Stimulated activated CD4-positive, alpha-beta T cell treated with anti-CD3 and anti-CD28 coated beads, Interleukin-4, amount 100 ng/mL, for 4 hours (primary cell): ENCODE measurements at places on chromosomes 1 and 21.

DNA sequence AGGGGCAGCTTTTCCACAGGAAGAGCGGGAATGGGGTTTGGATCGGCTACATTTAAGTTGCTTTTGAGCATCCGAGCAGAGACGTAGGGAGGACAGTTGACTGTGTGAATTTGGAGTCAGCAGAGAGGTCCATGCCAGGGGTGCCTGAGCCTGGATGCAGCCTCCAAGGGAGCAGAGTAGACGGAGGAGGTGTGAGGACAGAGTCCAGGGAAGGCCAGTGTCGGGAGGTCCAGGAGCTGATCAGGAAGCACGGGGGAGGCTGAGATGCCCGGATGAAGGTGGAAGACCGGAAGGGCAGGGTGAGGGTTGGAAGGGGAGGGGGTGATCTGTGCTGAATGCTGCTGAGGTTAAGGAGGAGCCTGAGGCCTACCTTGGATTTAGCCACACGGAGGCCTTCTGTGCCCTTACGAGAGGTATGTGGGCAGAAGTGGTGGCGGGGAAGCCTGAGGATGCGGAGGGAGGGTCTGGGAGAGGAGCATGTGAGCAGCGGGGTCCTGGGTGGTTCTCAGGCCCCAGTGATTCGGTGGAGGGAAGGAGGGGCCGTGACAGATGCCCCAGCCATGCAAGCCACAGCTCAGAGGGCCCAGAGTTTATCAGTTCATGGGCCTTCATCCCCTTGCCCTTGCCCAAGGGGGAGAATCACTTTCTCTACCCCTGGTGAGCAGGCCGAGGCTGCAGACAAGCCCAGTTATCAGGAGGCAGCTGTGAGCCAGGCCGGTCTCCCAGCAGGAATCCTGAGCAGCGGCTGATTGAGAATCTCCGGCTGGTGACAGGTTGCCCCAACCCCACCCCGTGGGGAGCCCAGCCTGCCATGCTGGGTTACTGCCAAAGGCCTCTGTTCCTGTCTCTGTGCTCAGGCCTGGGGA, 54.0 kb upstream of the ACTL8 start:
- DNase-seq = no peak

DNA sequence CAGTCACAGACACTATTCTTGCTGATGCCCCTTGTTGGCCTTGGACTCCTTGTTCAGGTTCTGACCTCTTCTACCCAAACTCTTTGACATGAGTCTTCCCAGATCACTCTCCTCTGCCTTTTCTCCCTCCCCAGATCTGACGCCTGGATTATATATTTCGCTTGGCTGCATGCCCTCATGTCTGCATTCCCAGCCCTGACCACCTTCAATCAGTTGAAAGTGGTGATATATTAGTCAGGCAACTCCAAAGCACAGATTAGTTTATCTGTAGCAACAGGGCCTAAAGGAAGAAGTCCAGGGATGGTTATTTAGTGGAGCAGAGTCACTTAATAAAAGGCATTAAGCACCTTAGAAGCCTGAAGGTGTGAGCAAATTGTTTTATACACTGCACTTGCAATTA, 110.0 kb upstream of the GUCA2B start:
- DNase-seq = no peak

- DNase-seq = peak; percentile 88
Observed at GRCh38 chr1:63367215-63368103, at the start of gene ALG6. Gene ALG6, plus strand, starts transcription at chr1:63367627. Its CDS starts 3,351 bp downstream, at chr1:63370978.

DNA sequence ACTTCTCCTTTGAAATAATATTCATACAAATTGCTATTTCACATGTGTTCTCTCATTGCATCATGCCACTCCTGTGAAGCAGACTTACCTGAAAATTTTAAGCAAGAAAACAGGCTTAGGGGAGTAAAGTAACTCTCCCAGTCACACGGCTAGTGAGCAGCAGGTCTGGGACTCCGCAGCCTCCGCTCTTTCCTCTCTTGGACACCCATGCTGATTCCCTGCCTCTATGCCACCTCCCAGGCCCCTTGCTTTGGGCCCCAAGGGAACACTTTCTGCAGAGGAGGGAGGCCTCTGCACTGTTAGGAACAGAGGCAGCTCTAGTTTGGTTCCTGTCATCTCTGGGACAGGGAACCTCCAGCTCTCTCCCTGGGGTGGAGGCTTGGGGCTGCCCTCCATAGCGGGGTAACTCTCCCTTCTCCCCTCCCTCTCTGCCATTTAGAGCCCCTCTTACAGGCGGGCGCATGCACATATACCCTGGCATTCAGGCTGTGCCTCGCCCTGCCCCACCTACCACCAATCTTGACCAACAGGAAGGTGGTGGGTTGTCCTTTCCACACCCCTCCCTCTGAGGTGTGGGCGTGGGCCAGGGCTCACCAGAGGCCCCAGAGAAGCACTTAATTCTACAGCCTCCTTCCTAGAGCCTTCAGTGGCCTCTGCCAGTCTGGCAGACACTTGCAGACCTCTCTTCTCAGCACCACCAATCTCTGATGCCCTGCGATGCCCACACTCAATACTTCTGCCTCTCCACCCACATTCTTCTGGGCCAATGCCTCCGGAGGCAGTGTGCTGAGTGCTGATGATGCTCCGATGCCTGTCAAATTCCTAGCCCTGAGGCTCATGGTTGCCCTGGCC, at the start of gene RXFP4:
Gene RXFP4, plus strand, starts transcription at position 646 of the 852 bp plus-strand sequence. Its CDS starts 72 bp downstream, at position 718.
- DNase-seq = no peak

- DNase-seq = no peak
Observed at GRCh38 chr1:112478314-112478713, 30.5 kb upstream of the WNT2B start.

DNA sequence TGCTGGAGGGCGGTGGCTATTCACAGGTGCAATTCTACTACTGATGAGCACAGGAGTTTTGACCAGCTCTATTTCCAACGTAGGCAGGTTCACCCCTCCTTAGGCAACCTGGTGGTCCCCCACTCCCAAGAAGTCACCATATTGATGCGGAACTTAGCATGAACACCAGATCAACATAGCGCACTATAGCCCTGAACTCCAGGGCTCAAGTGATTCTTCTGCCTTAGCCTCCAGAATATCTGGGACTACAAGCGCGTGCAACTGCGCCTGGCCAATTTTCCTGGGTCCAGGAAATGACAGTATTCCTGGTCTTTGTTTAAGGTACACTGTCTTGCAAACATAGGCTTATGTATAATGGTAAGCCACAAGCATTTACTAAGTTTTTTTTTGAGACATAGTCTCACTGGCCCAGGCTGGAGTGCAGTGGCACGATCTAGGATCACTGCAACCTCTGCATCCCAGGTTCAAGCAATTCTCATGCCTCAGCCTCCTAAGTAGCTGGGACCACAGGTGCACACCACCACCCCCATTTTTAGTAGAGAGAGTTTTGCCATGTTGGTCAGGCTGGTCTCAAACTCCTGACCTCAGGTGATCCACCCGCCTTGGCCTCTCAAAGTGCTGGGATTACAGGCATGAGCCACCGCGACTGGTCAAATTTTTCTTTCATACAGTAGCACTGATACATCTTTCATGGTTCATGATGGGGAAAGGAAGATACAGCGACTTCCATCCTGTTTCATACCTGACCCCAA, 12.6 kb downstream of the MCL1 start:
- DNase-seq = no peak

- no peak for DNase-seq
Observed at GRCh38 chr1:94907136-94907535, 19.8 kb downstream of the CNN3 start.

DNA sequence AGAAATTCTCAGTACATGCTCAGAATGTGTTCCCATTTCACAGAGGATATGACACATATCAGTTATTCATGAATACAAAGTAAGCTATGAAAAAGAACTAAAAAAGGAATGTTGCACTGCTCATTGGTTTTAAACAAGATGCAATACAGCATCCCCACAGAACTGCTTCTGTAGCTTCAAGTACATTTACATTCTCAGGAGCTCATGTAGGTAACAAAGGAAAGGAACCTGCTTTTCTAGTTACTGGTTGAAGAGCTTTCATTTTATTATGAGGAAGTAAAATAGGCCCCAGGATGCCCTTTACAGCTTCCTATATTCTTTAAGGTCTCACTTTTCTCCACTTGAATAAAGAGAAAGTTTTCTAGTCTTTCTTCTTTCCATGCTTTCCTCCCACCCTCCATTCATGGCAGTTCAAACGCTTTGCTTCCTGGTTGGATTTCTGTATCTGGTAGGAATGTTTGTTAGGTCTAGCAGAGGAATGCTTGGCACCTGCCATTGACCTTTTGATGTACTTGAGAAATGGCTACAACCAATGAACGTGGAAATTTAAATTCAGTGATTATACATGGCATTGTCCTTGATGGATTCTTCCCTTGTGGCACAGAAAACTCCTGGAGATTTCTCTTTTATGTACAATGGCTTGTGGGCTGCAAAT, 27.1 kb upstream of the KCNK2 start:
- no peak for DNase-seq

DNA sequence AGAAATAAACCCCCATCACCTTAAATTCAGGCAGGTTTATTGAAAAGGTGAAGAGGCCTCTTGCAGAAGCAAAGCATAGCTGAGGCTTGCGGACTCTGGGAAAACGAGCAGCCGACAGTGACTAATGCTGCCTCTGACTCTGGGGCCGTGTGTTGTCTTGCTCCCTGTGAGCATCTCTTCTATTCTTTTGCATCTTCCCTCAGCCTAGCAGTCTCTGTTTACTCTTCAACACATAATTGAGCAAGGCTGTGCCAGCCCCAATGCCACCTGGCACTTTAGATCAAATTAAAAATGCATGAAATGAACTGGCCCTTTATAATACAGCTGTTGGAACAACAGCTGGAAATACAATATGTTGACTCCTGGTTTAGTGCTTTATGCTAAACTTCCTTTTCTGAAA, 18.4 kb upstream of the REG4 start:
- no peak for DNase-seq

- no peak for DNase-seq
Observed at GRCh38 chr1:178397678-178398077, 99.1 kb downstream of the CLEC20A start.

DNA sequence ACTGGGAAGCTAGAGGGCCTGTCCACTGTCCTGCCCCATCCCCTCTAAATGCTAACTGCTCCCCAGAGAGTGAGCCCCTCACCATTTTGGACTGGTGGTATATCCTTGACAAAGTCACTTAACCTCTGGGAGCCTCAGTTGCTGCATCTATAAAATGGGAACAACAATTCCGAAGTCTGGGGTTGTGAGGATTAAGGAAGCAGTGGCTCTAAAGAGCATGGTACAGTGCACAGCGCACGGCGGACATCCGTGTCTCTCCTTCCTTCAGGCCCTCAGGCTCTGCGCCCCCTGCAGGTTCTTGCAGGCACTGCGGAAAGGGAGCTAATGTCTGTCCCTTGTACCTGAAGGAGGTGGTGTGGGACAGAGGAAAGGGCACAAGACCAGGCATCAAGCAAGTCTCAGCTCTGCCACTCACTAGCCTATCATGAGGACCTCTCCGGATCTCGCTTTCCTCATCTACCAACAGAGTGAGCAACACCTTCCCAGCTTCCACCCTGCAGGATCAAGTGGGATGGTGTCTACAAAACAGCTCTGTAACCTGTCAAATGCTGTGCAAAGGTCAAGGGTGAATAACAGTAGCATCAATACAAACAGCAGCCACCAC, 20.1 kb downstream of the ECE1 start:
- peak; percentile 74 for DNase-seq

- no peak for DNase-seq
Observed at GRCh38 chr1:173405834-173406233, 71.3 kb upstream of the PRDX6 start.

DNA sequence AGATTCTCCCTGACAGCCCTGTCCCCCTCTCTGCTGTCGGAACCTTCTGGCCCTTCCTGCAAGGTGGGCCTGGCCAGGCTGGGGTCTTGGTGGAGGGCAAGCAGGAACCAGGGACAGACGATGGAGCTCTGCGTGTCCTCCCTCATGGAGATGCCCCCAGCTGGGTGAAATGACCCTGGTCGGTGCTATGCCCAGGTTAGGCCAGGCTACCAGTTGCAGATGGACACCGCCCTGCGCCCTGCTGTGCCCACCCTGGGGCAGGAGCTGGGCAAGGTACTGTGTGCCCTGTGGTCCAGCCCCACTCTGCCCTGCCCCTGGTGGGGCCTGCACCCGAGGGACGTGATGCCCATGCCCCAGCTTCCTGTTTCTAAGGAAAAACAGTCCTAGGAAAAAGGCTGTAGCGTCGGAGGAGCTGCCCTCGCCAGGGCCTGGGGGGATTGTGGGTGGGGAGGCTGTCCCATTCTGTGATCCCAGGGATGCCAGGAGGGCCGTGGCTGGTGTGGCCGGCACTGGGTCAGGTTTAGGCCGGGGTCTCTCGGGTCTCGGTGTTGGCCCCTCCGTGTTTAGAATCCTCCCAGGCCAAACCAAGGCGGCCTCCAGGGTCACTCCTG, 77.6 kb downstream of the MORN1 start:
- no peak for DNase-seq

- no peak for DNase-seq
Observed at GRCh38 chr1:57550092-57550491, 126.2 kb upstream of the DAB1 start.

- DNase-seq = no peak
Observed at GRCh38 chr1:171814692-171815091, 26.6 kb upstream of the DNM3 start.

GRCh38 chr1:161094481-161094880, 3.7 kb upstream of the KLHDC9 start:
- DNase-seq = no peak

DNA sequence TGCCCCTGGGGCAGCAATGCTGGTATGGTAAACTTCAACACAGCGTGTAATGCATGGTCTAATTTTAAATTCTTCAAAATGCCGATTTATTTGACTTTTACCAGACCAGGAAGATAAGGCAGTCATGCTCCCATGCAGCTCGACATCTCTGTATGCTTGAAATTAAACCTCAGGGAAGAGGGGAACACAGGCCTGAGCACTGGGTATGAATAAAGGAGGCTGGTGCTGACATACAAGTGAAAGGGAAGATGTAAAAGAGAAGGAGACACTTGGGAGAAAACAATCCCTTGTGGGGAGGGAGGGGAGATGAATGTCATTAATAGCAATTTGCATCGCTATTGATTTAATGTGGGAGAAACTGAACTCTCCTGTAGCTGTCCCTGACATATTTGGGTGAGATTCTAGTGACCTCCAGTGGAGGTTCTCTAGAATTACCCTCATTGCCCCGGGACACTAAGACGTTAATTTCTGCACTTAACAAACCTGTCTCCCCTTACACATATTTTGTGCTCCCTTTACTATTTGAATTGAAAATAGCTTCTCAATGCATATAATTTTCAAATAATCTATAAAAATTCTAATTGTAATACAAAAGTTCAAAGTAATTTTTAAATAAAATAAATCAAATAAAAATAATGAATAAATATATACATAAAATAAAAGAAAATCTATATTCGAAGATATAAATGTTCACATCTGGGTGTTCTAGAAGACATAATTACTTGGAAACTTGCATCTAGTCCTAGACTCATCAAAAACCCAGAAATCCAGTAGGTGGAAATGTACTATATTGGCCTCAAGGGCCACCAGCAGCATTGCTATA, 283.1 kb downstream of the LMX1A start:
- no peak for DNase-seq

GRCh38 chr1:3464649-3465025, 10.2 kb downstream of the ARHGEF16 start:
- no peak for DNase-seq

- no peak for DNase-seq
Observed at GRCh38 chr1:207102659-207103058, 1.4 kb upstream of the C4BPA start.

- DNase-seq = no peak
Observed at GRCh38 chr1:84688463-84689061, 1.7 kb downstream of the SSX2IP start.

- DNase-seq = no peak
Observed at GRCh38 chr1:26797627-26798026, 9.9 kb downstream of the PIGV start.
